ENCODE measurements at places on chromosomes 7 and 10.

DNA sequence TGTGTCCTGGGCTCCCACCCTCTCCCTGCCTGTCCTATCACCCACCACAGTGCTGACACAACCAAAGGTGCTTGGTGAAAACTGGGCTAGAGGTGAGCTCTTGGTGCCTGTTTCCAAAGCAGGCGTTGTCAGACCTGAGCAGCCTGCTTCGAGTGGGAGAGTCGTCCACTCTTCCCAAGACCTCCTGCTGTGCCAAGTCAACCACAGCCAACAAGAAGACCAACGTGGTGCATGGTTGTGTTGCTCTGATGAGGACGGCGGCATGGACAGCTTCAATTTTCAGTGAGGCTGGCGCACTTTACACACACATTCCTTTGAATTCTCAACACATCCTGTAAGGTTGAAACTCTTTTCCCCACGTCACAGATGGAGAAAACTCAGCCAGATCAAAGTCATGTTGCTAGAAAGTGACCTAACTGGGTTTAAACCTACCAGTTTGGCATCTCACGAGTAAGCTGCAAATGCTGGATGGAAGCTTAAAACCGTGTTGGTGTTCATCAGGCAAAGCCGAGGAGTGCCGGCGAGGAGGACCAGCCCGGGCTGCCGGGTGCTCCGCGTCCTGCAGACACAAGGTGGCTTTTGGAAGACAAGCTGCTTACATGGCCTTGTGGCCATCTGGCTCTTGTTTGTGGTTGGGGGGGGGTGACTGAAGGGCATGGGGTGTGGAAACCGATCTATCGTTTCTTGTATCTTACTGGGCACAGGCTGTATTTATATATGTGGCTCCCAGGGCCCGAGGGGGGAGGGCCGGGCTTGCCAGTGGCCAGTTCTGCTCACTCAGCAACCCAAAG lies 39.3 kb downstream of the INSIG1 start:
- DNase-seq, result no peak

DNA sequence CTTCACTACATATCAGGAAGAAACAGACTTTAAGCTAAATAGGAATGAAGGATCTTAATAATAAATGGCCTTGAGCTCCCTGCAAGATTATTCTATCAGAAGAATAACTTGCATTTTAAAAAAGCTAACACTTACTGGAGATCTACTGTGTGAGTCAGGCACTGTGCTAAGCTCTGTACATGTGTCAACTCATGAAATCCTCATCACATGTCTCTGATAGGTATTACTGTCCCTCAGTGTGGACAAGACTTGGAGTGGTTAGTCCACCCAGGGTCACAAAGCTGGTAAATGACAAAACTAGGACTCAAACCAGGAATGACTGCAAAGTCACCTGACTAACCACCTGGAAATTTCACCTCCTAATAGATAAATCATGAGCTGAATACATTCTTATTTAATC lies 57.1 kb upstream of the KCTD7 start:
- DNase-seq, result no peak

DNA sequence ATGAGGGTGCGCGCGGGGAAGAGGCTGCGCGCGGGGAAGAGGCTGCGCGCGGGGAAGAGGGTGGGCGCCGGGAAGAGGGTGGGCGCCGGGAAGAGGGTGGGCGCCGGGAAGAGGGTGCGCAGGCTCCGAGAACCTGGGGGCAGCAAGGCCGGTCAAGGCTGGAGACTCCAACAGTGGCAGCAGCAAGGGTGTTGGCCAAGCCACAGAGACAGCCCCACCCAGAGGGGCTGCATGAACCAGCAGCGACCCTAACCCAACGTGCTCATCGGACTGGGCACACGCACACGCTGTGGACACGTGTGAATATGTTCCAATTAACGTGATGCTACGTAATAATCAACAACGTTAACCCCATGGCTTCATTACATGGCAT lies 48.8 kb downstream of the DIP2C start:
- no peak for DNase-seq

DNA sequence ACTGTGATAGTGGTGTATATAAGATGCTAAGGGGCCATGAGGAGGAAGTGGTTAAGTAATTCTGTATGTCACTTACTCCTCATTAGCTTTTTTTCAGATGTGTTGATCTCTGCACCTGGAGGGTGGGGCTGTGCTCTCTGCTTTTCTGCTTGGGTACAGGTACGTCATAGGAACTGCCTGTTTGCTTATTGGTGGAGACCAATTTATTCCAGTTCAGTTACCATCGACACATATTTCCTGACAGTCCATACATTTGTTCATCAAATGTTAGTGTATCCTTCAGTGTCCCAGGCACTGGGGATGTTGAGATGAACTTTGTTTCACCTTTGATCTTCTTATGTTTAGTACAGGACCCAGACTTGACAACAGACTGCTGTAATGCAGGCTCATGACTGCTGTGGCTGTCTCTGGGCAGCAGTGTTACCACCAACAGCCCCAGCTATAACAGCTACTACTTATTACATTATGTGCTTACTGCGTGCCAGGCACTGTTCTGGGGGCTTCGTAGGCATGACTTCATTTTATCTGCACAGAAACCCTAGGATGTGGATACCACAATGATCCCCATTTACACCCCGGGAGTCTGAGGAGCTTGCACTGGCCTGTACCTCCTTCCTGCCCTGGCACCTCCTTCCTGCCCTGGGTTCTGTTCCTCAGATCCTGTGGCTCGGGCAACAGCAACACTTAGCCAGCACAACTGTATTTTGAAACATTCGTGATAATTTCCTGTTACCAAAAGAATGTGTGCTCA lies 87.4 kb downstream of the BUB3 start:
- DNase-seq, result no peak

GRCh38 chr7:37642028-37642540 lies 41.5 kb upstream of the GPR141 start:
- DNase-seq, result no peak

DNA sequence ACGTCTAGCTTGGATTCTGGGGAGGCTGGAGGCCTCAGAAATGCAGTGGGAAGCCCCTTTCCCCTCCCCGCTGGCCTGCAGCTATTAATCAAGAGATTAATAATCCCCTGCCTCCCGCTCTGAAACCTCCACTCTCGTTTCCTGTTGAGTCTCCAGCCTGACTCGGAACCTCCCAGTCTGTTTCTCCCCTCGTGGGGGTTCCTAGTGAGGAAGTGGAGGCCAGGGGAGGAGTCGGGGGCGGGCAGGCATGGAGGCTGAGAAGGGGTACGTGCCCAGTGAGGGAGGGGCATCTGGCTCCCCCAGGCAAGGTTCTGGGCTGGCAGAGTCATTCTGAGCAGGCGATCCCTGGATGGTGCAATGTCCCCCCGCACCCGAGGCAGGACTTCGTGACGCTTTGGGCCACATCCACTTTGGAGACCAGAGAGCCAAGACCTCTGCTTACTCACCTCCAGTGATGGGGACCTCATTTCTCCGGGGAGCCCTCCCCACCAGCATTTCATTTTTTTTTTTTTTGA lies 73.6 kb downstream of the COL26A1 start:
- no peak for DNase-seq

GRCh38 chr10:57785068-57785467 lies 482.6 kb downstream of the IPMK start:
- no peak for DNase-seq

GRCh38 chr7:129769400-129769774 lies 157.9 kb downstream of the NRF1 start:
- DNase-seq, result no peak

DNA sequence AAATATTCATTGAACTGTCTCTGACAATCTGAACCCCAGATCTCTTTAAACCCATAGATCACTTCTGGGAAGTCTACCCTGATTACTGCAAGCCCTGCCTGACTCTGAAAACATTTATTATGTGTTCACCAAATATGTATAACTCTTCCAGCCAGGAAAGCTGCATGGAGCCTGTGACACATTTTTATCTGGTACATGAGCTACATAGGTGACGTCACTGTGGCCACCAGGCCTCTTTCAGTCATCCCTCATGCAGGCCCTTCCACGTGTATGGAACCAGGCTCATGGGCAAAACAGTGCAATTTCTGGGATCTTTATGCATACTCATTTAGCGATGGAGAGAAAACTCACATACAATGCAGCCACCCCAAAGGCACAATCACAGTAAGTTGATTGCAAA lies 133.9 kb upstream of the NUPR2 start:
- no peak for DNase-seq

DNA sequence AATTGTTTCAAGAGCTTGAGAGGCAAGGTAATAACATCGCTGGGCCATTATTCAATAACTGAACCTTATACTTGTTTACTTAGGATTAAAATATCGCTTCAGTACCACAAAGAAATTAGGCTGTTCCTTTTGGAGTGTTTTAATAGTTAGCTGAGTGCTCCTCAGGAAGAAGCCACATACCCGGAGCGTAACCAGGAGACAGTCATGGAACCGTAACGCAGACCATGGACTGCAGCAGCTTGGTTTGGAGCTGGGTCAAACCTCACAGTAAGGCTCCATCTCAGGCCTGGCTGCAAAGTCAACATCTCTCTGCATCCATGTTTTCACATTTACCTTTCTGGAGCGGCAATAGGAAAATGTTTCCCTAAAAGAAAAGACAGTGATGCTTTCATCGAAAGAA lies 599.0 kb downstream of the TNS3 start:
- DNase-seq, result no peak

DNA sequence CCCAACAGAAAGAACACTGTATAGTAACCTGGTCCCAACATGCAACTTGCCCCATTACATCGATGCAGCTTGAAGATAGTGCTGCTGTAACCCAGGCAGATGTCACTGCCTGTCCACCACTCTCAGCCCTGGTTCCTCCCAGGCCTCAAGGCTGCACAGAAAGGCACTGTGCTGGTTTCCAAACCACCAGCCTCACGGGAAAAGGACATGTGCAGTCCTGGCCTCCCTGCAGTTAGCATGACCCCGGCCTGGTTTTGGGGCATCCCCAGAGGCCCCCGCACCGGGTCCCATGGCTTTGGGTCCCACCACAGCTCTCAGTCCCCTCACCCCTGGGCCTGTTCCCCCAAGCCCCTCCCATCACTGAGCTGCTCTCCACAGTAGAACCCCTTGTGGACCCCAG lies 214.5 kb downstream of the TNS3 start:
- DNase-seq, result no peak

DNA sequence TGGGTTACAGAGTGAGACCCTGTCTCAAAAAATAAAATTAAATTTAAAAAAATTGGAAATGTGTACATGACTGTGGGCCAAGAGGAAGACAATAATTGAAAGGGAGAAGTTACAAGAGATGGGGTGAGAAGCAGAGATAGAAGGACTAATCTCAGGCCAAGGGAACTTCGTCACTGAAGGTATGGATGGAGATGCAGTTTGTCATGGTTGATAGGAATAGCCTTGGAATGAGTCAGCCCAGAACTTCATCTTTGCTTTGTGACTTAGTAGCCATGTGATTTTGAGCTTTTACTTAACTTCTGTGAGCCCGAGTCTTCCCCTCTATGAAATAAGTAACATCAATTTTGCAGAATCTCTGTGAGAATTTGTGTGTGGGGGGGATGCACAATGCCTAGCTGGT lies 6.5 kb upstream of the PODXL start:
- DNase-seq, result no peak

GRCh38 chr7:143426479-143427142 lies 16.6 kb upstream of the TAS2R60 start:
- DNase-seq, result no peak

- DNase-seq, result no peak
Measured at GRCh38 chr7:23200331-23200730, 18.5 kb downstream of the NUP42 start.

DNA sequence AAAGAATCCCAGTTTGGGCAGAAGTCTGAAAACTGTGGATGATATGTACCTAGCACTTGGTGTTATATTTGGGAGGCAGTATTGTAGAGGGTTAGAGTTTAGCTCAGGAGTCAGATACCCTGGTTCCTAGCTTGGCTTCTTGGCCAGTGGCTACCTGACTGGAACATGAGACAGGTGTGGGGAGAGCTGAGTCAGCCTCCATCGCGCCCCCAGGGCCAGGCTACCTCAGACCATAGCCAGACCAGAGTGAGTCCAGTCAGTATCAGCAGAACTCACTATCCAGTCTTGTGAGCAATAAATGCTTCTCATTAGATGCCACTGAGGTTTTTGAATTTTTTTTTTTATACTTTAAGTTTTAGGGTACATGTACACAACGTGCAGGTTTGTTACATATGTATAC lies 26.0 kb downstream of the CYP3A5 start:
- no peak for DNase-seq

DNA sequence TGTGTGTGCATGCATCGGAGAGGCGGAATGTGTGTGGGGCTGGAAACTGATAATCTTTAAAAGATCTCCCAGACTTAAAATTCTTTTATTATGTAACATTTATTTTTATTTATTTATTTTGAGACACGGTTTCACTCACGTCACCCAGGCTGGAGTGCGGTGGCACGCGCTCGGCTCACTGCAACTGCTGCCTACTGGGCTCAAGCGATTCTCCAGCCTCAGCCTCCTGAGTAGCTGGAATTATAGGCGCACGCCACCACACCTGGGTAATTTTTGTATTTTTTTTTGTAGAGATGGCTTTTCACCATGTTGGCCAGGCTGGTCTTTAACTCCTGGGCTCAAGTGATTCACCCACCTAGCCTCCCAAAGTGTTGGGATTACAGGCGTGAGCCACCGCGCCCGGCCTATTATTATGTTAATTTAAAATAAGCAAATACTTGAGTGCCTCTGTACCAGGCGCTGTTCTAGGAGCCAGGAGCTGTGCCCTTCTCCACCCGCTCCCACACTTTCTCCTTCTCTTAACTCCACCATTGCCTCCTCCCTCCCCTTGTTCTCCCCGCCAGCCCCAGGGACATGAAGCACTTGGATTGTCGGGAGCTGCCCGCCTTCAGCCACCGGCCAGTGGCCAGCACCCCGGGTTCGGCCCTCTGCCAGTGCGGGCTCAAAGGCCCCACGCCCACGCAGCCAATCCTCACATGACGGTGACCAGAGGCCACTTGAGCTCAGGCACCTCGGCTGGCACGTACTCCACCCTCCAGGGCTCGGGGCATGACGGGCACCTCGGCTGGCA lies 163.6 kb downstream of the DNAJB6 start:
- no peak for DNase-seq

GRCh38 chr10:132653721-132654120 lies 116.1 kb downstream of the INPP5A start:
- DNase-seq, result no peak

GRCh38 chr7:91691865-91692264 lies 188.6 kb downstream of the MTERF1 start:
- DNase-seq, result no peak

DNA sequence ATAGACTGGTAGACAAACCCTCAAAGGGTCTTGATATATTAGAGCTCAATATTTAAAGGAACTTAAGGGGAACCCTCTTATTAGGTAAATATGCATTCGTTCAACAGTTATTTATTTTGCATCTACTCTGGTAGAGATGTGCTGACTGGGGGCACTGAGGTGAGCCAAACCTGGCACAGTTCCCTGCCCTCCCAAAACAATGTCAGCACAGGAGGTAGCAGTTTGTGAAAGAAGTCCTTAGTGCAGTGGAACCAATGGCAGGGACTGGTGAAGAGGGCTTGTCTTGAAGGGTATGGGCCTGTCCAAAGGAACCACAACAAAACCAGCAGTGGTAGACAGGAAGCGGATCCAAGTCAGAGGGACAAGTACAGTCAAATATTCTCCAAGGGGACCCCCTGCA lies 32.6 kb upstream of the GPAM start:
- no peak for DNase-seq
